ENCODE measurements at places on chromosomes 16 and 17.

DNA sequence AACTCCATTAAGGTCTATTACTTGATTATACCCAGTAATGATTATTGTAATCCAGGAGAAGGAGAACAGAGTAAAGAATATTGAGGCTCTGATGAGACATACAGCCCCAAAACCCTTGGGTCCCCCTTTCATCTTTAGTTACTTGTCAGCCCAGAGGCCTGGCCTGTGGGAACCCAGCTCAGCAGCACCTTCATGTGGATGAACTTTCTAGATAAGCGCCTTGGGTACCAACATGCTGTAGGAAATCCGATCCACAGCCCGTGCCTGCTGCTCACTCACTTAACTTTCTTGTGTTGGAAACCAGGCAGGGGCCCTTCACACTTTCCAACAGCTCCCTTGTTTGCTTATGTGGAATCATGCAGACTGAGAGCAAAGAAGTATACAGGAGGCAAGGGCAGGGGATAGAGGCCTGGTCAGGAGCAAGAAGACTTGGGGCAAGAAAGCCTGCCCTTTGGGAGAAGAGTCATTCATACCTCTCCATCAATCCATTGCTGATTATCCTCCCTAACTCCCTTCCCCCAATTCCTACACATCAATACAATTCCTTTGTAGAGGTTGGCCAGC is 64.0 kb upstream of the SOX9 start:
- no peak for DNase-seq

DNA sequence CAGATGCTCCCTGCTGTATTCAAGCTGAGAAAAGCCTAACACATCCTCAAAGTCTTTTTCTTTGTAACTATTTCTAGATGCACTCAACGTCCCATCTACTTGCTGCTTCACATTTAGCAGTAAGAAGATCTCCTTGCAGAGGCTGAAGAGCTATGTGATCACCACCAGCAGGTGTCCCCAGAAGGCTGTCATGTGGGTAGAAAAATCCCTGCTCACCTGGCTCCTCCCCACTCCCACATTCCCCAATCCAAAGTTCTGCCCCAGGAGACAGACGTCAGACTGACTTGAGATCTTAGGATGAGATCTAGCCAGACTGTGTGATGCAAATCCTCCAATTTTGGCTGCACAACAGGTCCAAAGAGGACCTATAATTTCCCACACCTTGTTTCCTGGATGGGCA is 1.1 kb downstream of the CCL13 start:
- no peak for DNase-seq

GRCh38 chr16:85567101-85567866 is 45.8 kb upstream of the GSE1 start:
- no peak for DNase-seq

DNA sequence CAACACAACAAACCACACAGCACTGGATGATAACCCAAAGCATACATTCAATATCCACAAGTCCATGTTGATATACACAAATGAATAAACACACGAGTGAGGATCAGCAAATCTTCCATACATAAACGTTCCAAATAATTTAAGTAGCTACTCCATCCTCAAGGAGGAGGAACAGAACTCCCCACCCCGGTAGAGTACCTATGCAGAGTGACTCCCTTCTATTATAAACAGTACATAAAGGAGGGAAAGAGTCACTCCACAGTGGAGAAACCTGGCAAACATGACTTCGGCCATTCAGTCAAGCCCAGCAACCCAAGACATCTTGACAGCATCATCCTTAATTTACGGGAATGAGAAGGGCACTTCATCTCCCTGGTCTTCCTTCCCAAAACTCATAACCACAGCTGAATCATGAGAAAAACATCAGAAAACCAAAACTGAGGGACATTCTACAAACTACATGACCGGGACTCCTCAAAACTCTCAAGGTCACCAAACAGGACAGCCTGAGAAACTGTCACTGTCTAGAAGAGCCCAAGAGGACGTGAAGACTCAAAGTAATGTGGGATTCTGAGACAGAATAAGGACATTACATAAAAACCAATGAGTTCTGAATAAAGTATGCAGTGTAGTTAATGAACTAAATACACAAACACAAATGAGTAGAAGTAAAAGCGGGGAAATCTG is 5.6 kb downstream of the USP22 start:
- DNase-seq, result no peak

GRCh38 chr17:3529817-3530741 is 27.5 kb downstream of the TRPV3 start:
- DNase-seq, result peak; percentile 54

DNA sequence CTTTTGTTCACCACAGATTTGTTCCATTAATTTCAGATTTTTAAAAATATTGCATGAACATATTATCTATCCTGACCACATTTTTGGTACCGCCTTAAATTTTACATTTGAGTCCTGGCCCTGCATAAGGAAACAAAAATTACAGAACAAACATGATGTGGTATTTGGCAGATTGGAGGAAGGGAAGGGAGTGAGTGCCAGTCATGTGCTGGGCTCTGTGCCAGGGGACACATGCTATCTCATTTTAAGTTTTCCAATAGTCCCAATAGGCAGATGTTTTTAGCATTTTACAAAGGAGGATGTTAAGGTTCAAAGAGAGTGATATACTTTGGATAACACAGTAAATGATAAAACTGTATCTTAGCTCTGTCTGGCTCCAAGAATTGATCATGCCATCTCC is 185.1 kb downstream of the CDK5R1 start:
- peak; percentile 88 for DNase-seq

GRCh38 chr17:75241502-75241901 is 19.9 kb downstream of the GGA3 start:
- no peak for DNase-seq

DNA sequence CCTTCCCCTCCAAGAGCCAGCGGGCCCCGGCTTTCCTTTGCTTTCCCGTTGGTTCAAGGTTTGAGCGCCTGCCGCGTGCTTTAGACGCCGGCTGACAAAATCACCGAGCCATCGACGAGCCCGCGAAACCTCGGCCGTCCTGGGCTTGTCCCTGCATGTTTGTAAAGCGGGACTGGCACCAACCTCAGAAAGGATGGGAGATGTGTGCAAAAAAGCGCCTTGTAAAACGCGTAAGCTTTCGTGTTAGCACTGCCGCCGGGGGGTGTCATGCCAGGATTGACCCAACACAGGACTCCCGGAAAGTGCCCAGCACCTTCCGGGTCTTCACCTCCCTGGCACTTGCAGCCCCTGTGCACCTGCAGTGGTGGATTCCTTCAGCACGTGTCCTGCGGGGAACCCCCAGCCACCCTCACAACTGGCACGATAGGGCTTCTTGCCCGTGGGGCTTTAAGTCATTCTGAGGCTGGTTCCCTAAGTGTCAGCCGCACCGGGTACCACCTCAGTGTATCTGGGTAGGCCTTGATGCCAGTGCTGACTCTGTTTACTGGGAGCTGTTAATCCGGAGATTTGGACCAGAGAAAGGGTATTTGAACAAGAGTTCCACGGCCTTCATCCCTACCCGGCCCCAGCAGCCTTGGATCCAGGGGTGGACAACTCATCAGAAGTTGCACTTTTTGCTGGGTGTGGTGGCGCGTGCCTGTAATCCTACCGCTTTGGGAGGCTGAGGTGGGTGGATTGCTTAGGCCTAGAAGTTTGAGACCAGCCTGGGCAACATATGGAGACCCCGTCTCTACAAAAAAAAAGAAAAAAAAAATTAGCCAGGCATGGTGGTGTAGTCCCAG is 817 bp downstream of the NDUFAF8 start:
- DNase-seq, result no peak

GRCh38 chr16:19112099-19112407 is 1.7 kb upstream of the ITPRIPL2 start:
- peak; percentile 40 for DNase-seq

Data from tibial artery (tissue), 4 donors.